ENCODE measurements at places on chromosomes 13 and 19.

DNA sequence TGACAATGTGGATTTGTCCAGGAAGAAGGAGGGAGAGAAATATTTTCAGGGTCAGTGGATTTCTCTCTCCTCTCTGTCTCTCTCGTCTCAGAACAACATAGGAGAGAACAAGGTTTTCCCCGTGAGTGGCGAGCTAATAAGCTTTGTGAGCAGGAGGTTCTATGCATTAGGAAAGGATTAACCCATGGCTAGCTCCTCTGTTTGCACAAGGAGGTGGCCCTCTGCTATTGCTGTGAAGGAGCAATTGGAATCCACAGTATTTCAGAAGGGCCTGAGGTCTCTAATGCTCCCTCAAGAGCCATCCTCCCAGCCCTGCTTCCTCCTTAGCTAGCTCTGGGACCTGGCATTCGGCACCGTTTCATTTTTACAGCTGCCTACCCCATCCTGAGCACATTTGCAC is 288.9 kb upstream of the MAB21L1 start:
- no peak for DNase-seq

GRCh38 chr13:111341886-111342285 is 21.4 kb downstream of the TEX29 start:
- no peak for DNase-seq

DNA sequence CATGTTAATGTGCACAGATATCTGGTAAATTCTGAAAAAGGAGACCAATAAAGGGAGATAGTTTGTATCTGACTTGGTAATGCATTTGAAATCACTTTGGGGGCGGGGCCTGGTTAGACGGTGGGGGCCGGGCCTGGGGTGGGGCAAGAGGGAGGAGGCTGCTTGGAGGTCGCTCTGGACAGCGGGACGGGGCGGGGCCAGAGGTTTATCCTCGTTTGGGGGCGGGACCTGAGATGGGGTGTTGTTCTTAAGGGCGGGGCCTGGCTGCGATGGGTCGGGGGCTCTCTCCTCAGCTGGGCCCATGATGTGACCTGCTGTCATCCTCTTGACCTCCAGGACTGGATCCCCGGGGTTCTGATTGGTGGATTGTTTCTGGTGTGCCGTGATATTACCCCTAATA is 4.9 kb upstream of the ZNF808 start:
- no peak for DNase-seq

DNA sequence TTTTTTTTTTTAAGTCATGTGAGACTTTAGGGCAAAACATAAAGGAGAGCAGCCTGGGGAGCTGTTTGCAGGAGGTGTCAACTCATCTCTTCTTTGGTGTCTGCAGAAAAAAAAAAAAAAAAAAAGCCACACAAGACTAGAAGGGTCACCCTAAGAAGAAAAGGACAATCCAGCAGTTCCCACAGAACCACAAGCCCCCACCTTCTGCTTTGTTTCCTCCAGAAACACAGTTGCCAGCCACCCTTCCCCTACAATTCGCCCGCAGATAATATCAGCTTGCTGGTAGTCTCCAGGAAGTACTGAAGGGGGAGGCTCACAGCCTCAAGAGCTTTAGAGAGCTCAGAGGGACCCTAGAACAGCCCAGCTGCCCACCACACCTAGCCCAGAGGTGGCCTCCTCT is 22.3 kb upstream of the ZBTB7A start:
- DNase-seq: no peak

- DNase-seq: peak; percentile 45
These were observed 108.6 kb upstream of the DOCK9 start for GRCh38 chr13:99086267-99087097.

DNA sequence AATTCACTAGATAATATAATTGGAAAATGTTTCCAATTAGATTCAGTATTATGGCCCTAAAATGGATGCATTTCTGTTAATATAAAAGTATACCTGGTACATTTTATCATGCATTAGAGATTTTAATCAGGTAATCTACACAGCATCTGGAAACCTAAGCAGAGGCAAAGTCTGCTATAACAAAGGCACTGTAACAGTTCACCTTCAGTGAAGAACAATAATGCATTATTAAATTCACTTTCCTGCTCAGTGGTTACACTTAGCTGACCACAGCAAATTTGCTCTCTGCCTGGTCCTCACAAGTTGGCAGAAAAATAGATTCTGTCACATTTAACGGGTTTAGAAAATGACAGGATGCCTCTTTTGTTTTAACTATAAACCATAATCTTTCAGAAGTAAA is 326.9 kb downstream of the DACH1 start:
- no peak for DNase-seq

DNA sequence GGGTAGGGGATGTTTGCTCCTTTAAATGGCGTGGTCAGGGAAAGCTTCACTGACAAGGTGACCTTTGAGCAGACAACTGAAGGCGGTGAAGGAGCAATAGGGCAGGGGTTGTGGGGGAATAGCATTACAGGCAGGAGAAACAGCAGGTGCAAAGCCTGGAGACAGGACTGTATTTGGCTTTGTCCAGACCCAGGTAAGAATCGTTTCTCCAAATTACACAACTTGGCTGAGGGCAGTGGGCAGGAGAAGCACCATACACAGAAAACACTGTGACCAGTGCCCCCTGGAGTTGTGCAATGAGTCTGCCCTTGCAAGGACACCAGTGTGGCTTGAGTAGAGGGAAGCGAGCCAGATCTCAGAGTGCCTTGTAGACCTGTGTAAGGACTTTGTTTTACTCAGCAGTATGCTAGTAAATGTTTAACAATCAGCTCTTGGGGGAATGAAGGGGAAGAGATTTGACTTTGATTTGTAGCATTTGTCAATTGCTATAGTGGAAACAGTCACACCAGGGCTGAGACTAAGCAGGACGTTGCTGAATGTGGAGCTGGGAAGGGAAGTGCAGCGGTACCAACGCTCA is 360.0 kb downstream of the DCT start:
- no peak for DNase-seq

GRCh38 chr19:12913851-12914690 is 5.0 kb downstream of the SYCE2 start:
- DNase-seq: no peak

DNA sequence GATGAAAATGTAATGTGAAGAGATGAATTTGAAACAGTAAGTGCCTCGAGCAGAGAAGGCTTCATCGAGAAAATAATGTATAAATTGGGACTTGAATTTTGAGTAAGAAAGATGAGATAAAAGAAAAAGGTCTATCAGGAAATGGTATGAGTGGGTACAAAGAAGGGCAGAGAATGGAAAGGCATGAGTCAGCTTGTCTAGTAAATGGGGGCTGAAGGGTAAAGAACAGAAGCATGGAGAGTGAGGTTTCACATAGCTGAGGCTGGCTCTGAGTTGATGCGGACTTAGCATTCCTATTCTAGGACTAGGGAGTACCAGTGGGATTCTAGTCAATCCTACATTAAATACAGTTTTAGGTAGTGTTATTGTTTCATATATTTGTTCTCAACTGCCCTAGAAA is 85.8 kb downstream of the ZC3H13 start:
- DNase-seq: no peak

GRCh38 chr13:37136187-37136586 is 30.7 kb upstream of the CSNK1A1L start:
- no peak for DNase-seq

GRCh38 chr13:80862456-80862855 is 521.5 kb upstream of the SPRY2 start:
- DNase-seq: no peak

DNA sequence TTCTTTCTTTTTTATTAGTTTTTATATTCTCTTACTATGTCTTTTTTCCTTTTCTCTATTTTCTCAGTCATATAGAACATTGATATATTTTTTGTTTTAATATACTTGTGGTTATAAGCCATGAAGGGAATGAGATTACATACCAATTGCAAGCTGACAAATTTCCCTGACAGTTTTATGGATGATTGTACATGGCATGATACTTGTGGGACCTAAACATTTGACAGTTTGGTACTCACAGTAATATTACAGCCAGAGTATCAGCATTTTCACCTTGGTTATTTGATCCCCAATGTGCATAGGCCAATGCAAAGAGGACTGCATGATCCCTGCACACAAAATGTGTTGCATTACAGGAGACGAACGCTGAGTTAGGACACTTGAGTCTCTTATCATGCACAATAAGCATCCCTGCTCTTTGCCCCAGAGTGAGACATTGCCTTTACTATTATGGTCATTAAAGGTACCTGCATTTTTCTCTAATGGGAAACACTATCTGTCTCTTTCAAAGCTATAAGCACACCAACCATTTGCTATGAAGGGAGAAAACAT is 713.4 kb upstream of the PCDH20 start:
- no peak for DNase-seq
